ENCODE measurements at places on chromosomes 13 and 19.

GRCh38 chr13:28401303-28402056 is 93.4 kb downstream of the FLT1 start:
- no peak for DNase-seq

DNA sequence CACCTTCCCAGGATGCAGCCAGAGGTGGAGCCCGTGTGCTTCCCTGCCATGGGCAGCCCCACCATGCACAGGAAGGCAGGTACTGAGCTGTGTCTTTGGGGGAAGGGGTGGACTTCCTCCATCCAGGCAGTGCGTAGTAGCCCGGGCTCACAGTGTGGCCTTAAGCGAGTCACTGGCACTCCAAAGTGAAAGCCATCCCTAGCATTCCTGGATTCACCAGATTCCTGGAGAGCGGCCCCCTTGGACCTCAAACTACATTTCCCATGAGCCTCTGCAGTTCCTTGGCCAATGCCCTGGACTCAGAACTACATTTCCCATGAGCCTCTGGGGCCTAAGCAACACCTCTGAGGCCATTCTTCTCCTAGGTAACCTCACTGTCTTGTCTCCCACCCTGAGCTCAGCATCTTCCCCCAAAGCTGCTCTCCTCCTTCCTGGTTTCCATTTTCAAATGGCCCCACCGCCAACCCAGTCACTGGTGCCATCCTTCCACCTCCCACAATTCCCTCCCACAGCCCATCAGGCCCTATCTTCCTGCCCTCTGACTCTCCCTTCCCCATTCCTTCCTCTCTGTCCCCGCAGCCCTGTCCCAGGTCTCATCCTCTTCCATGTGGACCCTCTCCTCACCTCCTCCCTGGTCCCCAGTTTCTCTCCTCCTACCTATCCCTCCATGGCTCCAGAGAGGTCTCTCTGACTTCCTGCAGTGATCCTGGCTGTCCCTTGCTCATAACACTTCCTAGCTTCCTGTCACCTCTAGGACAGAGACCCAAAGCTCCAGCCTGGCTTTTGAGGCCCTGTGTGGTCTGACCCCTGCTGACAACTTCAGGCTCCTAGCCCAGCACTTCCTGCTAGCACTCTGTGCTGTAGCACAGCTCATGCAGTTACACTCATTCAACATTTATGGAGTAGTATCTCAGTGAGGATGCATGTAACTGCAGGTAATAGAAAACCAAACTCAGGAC is at the start of gene C19orf81:
TSS of gene C19orf81 (plus strand) at position 13 of the 959 bp plus-strand sequence. CDS start at position 13, 0 bp downstream.
- DNase-seq, result no peak

GRCh38 chr19:33052352-33052972 is 12.2 kb downstream of the RHPN2 start:
- no peak for DNase-seq

- DNase-seq, result no peak
Observed at GRCh38 chr19:31406106-31406505, 56.9 kb upstream of the TSHZ3 start.

DNA sequence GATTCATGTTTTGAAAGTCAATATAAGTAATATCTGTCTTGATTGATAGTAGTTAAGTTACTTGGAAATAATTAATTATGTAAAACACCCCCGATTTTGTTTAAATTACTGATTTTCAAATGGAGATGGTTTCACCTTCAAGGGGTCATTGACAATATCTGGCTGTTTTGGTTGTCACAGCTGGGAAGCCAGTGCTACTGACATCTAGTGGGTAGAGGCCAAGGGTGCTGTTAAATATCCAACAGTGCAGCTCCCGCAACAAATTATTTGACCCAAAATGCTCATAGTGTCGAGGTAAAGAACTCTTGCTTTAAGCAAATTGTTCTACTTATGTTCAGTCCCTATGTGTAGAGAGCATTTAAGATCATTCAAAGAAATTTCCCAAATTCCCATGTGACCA is 50.6 kb upstream of the PCDH20 start:
- no peak for DNase-seq

Data from activated naive CD4-positive, alpha-beta T cell treated with Interleukin-2 at 50 U/mL for 16 hours (primary cell).